ENCODE measurements at places on chromosomes 1 and 21. TPM values are rescaled to one million over a fixed set of nuclear protein-coding genes. Genes with fewer than 3 reads are reported as not detected.

DNA sequence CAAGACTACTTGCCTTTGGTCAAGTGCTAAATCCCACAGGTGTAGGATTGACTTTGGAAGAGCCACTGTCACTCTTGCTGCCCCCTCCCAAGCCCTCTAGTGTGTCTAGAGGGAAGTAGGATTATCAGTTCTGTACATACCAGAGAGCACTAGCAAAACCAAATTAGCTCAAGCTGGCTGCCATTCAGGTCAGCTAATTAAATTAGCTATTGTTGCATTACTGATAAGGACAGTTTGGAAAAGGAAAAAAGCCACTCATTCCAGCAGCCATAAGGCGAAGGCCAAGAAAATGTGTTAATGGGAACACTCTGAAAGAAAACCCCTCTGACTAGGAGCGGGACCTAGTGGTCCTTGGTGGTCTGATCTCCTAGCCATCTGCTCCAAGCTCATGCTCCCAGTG lies 321.7 kb downstream of the PBX1 start:
- H3K27ac ChIP-seq: no peak overlapping the region
- no peaks in the 10 kb centered on the region for H3K27me3 ChIP-seq
- no peaks in the 10 kb centered on the region for H3K4me1 ChIP-seq
- DNase-seq: no peak

The GPR61 gene
- not detected for total RNA-seq

DNA sequence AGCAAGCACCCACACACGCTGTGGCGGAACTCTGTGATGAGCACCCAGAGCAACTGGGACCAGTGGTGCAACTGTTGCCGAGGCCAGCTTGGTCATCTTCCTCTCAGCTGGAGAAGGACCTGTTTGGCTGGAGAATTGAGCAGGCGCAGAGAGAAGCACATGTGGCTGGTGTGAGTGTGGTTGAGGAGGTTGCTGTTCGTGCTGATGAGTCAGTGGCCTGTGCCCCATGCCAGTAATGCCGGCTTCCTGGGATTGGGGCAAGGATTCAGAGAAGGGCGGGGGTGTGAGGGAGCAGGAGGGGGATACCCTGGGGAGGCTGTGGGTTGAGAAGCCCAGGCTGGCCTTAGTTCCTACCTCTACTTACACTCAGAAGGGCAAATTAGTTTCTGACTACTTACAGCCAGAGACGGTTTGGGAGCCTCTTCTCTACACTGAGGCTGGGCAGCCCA lies 57.5 kb upstream of the EPS8L3 start:
- H3K27ac ChIP-seq: peak overlapping the region; percentile 10
- H3K27me3 ChIP-seq: no peaks in the 10 kb centered on the region
- no peak overlapping the region for H3K4me3 ChIP-seq
- peak; percentile 42 for DNase-seq
- no peaks in the 10 kb centered on the region for H3K36me3 ChIP-seq

The MPL gene
- total RNA-seq: not detected

DNA sequence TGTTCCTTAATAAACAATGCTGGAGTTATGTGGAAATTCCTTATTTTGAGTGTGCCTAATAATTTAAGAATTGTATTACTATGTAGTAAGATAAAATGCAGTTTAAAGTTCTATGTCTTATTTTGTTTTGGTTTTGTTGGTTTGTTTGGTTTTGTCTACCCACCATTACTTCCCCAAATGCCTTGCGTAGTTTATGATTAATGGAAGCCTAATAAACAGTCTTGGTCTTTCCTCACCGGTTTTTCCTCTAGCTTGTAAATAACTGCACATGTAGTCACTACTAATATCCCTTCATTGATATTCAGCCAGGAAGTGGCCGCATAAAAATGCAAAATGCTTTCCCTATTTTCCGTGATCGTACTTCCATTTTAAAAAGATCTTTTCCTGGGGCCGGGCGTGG lies 2.9 kb downstream of the SDCCAG8 start:
- H3K27ac ChIP-seq: no peak overlapping the region
- no peak overlapping the region for H3K4me3 ChIP-seq

GRCh38 chr1:242081446-242081845 lies 82.5 kb upstream of the MAP1LC3C start:
- no peaks in the 10 kb centered on the region for H3K4me1 ChIP-seq
- no peaks in the 10 kb centered on the region for H3K36me3 ChIP-seq
- no peaks in the 10 kb centered on the region for H3K27me3 ChIP-seq
- no peak for DNase-seq
- no peak overlapping the region for H3K4me3 ChIP-seq
- H3K27ac ChIP-seq: no peak overlapping the region

DNA sequence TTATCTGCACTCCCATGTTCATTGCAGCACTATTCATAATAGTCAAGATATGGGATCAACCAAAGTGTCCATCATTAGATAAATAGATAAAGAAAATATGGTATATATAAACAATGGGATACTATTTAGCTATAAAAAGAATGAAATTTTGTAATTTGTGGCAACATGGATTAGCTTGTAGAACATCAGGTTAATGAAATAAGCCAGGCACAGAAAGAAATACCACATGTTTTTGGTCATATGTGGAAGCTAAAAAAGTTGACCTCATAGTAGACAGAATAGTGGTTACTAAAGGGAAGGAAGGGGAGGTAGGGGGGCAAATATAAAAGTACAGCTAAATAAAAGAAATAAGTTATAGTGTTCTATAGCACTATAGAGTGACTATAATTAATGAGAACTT lies 68.5 kb downstream of the SCMH1 start:
- H3K36me3 ChIP-seq: no peaks in the 10 kb centered on the region
- H3K4me1 ChIP-seq: no peaks in the 10 kb centered on the region
- no peak overlapping the region for H3K4me3 ChIP-seq
- no peaks in the 10 kb centered on the region for H3K27me3 ChIP-seq

The ZNF593OS gene
- total RNA-seq: not detected

The OR2L8 gene
- 0.63 TPM for total RNA-seq

GRCh38 chr21:28272272-28272992 lies 720.2 kb downstream of the LTN1 start:
- no peak for DNase-seq
- peaks cover 4% of the 10 kb centered on the region for H3K4me1 ChIP-seq
- no peak overlapping the region for H3K4me3 ChIP-seq
- H3K36me3 ChIP-seq: no peaks in the 10 kb centered on the region

The TRIM45 gene
- total RNA-seq: 3.3 TPM

DNA sequence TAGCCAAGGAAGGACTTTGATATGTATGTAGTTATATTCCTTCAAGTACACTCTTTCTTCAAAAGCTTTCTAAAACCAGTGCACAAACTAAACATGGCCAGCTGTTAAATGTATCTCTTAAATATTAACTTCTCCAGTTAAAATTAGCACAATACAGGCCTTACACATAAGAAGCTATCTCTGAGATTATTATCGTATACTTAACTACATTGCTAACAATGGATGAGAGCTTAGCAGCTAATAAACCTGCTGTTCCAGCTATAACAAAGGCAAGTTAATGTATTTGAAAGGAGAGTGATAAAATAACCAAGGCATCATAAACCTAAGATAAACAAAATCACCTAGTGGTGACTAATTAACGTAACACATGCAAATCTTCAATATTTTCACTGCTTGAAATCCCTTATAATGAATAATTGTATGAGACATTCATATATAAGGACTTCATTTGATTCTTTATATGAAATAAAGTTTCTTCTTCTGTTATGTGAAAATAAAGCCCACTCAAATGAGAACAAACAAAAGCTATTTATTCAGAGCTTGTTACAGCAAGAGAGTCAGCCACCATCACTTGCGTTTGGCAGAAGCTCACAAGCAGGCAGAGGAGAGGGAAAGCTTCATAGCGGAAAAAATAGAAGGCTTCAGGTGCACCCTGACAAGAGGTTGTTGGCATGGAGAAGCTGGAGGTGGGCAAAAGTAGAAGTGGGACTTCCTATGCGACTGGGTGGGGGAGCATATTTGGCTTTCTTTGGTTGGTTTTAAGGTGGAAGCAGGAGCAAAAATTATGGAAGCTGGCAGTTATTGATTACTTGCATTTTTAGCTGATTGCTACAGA lies 274.1 kb upstream of the CHRM3 start:
- DNase-seq: no peak
- no peak overlapping the region for H3K27ac ChIP-seq
- H3K27me3 ChIP-seq: no peaks in the 10 kb centered on the region
- no peak overlapping the region for H3K4me3 ChIP-seq

DNA sequence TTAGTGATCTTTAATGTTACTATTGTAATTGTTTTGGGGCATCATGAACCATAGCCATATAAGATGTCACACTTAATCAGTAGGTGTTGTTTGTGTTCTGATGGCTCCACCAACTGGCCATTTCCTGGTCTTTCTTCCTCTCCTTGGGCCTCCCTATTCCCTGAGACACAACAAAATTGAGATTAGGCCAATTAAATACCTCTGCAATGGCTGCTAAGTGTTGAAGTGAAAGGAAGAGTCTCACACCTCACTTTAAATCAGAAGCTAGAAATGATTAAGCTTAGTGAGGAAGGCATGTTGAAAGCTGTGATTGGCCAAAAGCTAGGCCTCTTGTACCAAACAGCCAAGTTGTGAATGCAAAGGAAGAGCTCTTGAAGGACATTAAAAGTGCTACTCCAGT lies 30.7 kb downstream of the PPP2R5A start:
- H3K27me3 ChIP-seq: no peaks in the 10 kb centered on the region
- no peak for DNase-seq
- no peak overlapping the region for H3K27ac ChIP-seq
- H3K4me1 ChIP-seq: no peaks in the 10 kb centered on the region
- no peaks in the 10 kb centered on the region for H3K36me3 ChIP-seq

The A3GALT2 gene
- total RNA-seq: not detected

The CAMK1G gene
- not detected for total RNA-seq

GRCh38 chr21:32030146-32030652 lies 157.4 kb downstream of the HUNK start:
- no peak for DNase-seq
- H3K36me3 ChIP-seq: no peaks in the 10 kb centered on the region
- H3K27me3 ChIP-seq: no peaks in the 10 kb centered on the region

DNA sequence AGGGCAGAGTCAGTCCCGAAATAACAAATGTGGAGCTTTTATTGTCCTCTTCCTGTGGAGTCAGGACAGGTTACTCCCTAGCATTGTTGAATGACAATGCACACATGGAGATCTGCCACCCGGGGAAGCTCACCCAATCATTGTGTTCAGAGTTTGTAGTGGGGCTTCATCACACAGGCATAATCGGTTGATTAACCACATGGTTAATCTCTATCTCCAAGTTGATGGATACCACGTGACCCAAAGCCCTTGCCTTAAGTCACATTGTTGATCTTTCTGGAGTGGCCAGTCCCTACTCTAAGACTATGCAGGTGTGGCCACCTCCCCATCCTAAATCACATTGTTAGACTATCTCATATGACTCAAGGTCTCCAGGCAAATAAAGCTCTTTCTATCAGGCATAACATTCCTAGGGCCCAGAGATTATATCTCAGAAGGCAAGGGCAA lies 2.6 kb upstream of the C1orf141 start:
- no peak overlapping the region for H3K4me3 ChIP-seq
- no peaks in the 10 kb centered on the region for H3K4me1 ChIP-seq
- no peaks in the 10 kb centered on the region for H3K36me3 ChIP-seq
- H3K27ac ChIP-seq: no peak overlapping the region
- no peaks in the 10 kb centered on the region for H3K27me3 ChIP-seq

GRCh38 chr1:27367160-27367650 lies 444 bp upstream of the MAP3K6 start:
- no peaks in the 10 kb centered on the region for H3K27me3 ChIP-seq
- peak overlapping the region; percentile 82 for H3K4me3 ChIP-seq
- no peak for DNase-seq
- H3K36me3 ChIP-seq: peaks cover 26% of the 10 kb centered on the region
- peaks cover 32% of the 10 kb centered on the region for H3K4me1 ChIP-seq
- peak overlapping the region; percentile 98 for H3K27ac ChIP-seq

GRCh38 chr1:79255421-79255820 lies 248.9 kb upstream of the ADGRL4 start:
- no peak overlapping the region for H3K27ac ChIP-seq
- H3K27me3 ChIP-seq: no peaks in the 10 kb centered on the region
- no peak overlapping the region for H3K4me3 ChIP-seq
- H3K4me1 ChIP-seq: no peaks in the 10 kb centered on the region
- no peaks in the 10 kb centered on the region for H3K36me3 ChIP-seq

- peak overlapping the region; percentile 46 for H3K27ac ChIP-seq
- no peak for DNase-seq
- no peaks in the 10 kb centered on the region for H3K27me3 ChIP-seq
Observed at GRCh38 chr1:31659889-31660288, 15.2 kb upstream of the PEF1 start.

GRCh38 chr1:100785470-100786052 lies 66.0 kb downstream of the VCAM1 start:
- no peak overlapping the region for H3K4me3 ChIP-seq
- no peak overlapping the region for H3K27ac ChIP-seq
- H3K27me3 ChIP-seq: no peaks in the 10 kb centered on the region
- H3K4me1 ChIP-seq: no peaks in the 10 kb centered on the region
- DNase-seq: no peak
- H3K36me3 ChIP-seq: no peaks in the 10 kb centered on the region

- no peaks in the 10 kb centered on the region for H3K36me3 ChIP-seq
- no peak for DNase-seq
- no peak overlapping the region for H3K27ac ChIP-seq
- no peak overlapping the region for H3K4me3 ChIP-seq
- H3K4me1 ChIP-seq: peaks cover 13% of the 10 kb centered on the region
Observed at GRCh38 chr1:15171271-15171908, 17.8 kb downstream of the TMEM51 start.

GRCh38 chr1:206633708-206634121 lies 1.6 kb upstream of the DYRK3 start:
- DNase-seq: peak; percentile 34
- no peaks in the 10 kb centered on the region for H3K27me3 ChIP-seq
- H3K27ac ChIP-seq: no peak overlapping the region
- no peaks in the 10 kb centered on the region for H3K36me3 ChIP-seq
- H3K4me3 ChIP-seq: no peak overlapping the region

The CD52 gene
- total RNA-seq: 4.8 TPM

- H3K4me1 ChIP-seq: no peaks in the 10 kb centered on the region
- no peak overlapping the region for H3K27ac ChIP-seq
- H3K36me3 ChIP-seq: no peaks in the 10 kb centered on the region
- no peak overlapping the region for H3K4me3 ChIP-seq
- no peaks in the 10 kb centered on the region for H3K27me3 ChIP-seq
Observed at GRCh38 chr1:242043165-242043564, 44.3 kb upstream of the MAP1LC3C start.

The LYSMD1 gene
- 16.5 TPM for total RNA-seq

The CLCA2 gene
- total RNA-seq: not detected

- peak; percentile 27 for DNase-seq
- no peak overlapping the region for H3K4me3 ChIP-seq
- H3K4me1 ChIP-seq: no peaks in the 10 kb centered on the region
- no peak overlapping the region for H3K27ac ChIP-seq
Observed at GRCh38 chr1:30111431-30111830, 612.0 kb downstream of the MATN1 start.

The LCE2D gene
- not detected for total RNA-seq

DNA sequence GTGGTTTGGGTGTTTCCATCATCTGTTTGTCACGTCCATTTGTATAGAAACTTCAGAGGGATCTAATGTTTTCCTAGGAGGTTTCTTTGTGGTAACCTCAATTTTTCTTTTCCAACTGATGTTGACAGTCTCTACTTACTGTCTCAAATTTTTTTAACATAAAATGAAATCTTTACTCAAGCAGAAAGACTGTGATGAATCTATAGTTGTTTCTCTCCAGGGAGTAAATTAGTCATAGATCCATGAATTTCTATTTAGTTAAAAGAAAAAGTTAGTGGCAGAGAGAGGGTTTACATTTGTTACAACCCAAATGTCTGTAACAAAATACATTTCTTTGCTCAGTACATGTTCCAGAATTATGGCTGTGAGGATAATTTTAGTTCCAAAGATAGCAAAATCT lies 161.6 kb downstream of the DISP1 start:
- no peaks in the 10 kb centered on the region for H3K36me3 ChIP-seq
- H3K4me1 ChIP-seq: peaks cover 25% of the 10 kb centered on the region
- no peaks in the 10 kb centered on the region for H3K27me3 ChIP-seq
- no peak for DNase-seq
- H3K4me3 ChIP-seq: no peak overlapping the region

The INSRR gene
- total RNA-seq: under 0.01 TPM

GRCh38 chr1:183388735-183389134 lies 29.4 kb downstream of the NMNAT2 start:
- no peaks in the 10 kb centered on the region for H3K4me1 ChIP-seq
- no peaks in the 10 kb centered on the region for H3K36me3 ChIP-seq
- H3K4me3 ChIP-seq: no peak overlapping the region

Data from tibial nerve (tissue), 4 donors.